ENCODE measurements at places on chromosomes 11 and 22.

DNA sequence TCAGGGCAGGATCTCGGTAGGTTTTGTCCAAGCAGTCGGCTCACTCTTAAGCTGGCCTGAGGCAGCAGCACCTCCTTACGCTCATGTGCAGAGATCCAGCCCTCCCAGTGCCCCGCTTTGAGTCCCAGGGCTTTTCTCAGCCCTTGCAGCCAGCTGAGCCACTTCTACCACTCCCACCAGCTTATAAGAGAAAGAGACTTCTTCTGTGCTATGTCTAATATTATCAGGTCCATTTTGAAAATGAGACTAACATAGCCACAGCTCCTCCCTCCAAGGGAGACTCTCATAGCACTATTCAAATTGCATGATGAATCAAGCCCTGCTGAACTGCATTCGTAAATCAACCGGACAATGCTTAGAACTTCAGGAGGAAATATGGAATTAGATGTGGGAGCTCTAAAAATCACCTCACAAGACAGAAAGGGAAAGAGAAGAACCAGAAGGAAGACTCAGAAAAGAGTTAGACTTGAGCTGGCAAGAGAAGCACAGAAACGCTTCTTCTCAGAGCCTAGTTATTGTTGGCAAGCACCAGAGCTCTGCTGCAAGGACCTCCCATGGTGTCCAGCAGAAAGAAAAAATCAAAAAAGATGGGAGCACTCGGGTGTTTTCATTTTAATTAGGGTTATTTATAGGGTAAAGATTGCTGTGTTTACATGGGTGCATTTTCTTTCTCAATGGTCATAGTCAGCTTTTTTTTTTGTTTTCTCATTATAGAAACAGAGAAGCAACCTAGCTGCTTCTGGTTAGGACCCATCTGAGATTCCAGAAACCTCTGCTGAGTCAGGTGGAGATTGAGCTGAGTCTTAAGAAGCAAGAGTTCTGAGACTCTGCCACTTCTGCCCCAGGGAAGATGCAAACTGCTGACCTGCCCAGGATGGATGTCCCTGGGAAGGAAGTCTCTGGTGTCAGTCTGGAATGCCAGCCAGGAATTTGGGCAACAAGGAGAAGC is 181.4 kb downstream of the ETS1 start:
- no peak for DNase-seq

GRCh38 chr22:49629586-49630447 is 197.9 kb downstream of the BRD1 start:
- DNase-seq = no peak

DNA sequence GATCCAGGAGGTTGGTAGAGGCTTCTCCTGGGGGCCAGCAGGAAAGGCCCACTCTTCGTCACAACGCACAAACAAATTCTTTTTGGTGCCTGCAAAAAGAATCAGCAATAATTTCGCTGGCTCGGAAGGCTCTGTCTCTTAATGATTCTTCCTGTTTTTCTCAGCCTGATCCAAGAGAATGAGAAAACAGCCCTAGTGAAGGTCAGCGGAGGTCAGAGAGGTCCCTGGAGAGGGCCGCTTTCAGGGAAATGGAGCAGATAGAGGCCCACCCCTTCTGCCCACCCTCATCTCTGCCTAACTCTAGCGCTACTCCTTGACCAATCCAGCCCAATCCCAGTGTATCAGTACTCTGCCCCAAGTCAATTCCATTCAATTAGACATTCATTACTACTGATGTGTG is 19.2 kb downstream of the LRRC55 start:
- no peak for DNase-seq

GRCh38 chr22:47123827-47124442 is 361.5 kb downstream of the TBC1D22A start:
- DNase-seq = no peak

DNA sequence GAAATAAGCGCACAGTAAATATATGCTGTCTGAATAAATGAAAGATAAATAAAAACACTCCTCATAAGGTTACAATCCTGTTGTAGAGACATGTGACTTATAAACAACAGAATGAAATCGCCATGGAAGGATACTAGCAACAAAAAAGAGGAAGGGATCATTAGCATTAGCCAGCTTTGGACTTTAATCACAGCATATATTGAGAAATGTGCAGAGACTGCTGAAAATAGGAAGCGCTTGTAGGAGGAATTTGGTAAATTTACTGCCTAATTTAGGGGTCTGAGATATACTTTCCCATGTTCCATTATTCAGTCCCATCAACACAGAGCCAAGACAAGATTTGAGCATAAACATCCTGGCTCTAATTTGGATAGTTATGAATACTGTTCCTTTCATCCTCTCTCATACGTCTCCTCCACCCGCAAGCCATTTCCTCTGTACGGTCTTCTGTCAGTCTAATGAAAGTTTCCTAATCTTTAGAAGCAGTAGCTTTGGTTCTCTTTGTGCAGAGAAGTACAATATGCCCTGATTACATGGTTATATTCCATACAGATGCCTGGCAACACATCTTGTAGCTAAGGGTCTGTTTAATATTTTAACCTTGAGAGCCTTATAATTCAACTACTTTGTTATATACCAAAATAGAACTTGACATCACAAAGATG is 37.1 kb upstream of the AKIP1 start:
- DNase-seq = no peak

- peak; percentile 29 for DNase-seq
Observed at GRCh38 chr11:60887556-60887955, 18.8 kb downstream of the PRPF19 start.
